T-helper 2 cell treated with Interferon-gamma antibody and Interleukin-4, amounts not matched to agents 5 μg/mL and 100 μg/mL, for 36 hours (primary cell): ENCODE measurements at places on chromosomes 1 and 21.

- no peak for DNase-seq
Observed at GRCh38 chr1:207025146-207025880, 7.2 kb downstream of the C1orf116 start.

DNA sequence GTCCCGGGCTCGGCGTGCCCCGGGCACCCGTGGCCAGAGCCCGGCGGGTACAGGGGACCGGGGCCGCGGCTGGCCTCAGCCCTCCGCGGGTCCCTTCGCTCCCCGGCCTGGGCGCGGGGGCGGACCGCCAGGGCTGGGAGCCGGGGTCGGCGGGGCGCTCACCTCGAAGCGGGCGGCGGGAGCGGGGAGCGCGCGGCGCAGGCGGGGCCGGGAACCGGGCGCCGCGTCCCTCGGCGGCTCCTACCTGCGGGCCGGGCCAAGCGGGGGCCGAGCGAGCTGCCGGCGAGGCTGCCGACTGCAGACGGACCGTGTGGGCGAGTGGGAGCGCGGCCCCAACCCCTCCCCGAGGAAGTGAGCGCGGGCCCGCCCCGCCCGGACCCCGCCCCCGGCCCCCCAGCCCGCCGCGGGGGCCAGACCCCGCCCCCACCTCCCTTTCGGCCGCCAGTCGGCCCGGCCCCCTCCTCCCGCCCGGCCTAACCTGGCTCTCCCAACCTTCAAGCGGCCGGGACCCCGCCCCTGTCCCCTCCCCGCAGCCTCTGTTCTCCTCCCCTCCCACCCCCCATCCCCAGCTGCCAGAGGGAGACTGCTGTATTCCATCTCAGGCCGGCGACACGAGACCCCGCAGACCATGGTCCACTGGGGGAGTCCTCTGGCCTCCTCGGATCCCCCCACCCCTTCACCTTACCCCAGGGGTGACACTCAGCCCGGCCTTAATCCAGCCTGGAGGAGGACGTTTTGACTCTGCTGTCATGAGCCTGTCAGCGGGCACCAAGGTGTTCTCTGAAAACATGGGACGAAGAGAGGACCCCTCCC lies at the start of gene FHL3:
FHL3 (minus strand) TSS at position 320 of the 813 bp plus-strand sequence. CDS start 6,102 bp downstream, outside the sequence.
- peak; percentile 66 for DNase-seq

DNA sequence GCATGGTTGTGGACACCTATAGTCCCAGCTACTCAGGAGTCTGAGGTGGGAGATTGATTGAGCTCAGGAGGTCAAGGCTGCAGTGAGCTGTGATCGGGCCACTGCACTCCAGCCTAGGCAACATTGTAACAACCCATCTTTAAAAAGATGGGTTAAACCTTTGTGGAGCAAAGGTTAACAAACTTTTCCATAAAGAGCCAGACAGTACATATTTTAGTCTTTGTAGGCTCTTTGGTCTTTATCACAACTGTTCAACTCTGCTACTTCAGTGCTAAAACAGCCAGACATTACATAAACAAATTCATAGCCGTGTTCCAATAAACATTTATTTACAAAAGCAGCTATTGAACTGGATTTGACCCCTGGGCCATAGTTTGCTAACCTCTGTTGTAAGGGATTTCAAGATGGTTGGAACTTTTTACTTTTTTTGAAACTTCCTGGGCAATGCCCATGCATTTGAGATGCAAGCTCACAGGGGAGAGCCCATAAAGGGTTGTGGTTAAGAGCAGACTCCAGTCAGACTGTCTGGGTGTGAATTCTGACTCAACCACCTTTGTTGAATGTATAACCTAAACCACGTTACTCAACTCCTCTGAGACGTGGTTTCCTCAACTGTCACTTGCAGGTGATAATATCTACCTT lies 10.8 kb downstream of the INAVA start:
- peak; percentile 49 for DNase-seq

DNA sequence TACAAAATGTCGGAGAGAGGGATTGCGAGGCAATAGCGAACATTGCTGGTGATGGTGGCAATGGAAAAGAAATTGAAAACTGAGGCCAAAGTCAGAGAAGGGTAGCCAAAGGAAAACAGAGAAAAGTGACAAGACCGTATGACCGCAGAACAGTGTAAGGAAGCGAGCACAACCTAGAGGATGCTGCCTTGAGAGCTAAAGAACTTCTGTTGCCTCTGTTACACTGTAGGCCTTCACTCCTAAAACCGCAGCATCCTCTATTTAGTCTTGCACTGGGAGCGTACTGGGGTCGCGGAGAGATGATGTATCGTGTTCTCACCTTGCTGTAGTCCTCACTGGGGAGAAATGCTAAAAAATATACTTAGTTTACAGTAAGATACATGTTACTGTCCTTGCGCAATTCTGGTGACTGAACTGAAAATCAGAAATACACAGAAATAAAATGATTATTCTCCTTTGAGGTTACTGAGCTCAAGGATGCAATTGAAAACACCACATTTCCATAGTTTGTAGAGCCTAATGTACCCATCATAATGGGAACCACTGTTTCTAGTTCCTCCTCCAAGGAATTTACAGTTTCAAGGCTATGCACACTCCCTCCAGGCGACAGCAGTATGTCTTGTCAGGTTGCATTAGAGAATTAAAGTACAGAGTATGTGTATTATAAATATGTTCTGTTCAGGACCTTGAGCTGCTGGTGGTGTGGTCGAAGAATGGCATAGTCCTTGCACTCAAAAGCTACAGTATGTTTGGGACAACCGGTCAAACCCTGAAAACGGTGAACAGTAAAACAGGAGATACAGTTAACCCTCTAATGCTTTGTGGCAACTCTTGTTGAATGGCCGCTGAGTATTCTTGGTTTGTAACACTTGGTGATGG lies 1.3 kb downstream of the NEK7 start:
- DNase-seq: no peak

DNA sequence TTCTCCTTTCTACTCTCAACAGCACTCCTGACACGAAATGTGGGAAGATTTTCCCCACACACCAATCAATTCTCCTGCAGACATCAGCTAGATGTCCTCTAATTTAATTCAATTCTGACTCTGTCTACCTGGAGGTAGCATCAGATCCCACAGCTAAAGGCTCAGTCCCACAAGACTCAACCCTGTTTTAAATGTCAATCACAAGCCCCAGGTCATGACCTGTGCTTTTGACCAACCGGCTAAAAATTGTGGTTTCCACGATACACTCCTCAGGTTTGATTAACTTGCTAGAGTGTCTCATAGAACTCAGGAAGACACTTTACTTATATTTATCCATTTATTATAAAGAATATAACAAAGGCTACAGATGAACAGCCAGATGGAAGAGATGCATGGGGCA lies 27.4 kb downstream of the IL23R start:
- no peak for DNase-seq

DNA sequence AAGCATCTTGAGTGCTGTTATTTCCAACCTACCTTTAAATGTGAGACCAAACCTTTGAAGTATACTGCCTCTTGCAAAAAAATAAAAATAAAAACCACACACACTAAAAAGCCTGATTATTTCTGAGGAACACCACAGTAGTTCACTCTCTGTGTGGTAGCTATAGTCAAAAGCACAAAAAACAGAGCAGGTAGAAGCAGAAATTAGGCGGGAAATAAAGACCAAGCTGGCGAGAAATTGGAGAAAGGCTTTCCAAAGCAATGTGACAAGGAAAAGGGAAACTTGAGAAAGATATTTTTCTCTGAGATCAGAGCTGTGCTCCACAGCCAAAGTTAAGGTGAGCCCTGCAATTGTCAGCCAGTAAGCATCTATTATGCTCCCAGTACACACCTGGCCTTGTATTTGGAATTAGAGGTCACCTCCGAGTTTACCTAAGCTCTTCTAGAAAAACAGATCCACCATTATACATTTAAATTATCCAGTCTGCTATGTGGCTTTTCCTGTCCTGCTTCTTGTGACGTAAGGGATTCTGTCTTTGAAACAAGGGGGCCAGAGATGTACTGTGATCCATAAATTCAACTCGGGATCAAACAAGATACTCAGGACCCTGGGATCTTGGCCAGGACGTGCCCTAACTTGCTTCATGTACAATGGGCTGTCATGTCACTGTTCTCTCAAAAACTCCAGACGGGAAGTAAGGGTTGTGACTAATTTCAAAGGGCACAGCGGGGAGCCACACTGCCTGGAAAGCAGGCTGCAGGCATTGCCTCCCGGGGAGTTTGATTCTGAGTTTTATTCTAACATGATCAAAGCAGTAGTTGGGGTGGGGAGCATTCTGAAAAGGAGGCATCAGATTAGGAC lies 39.8 kb upstream of the RAB4A start:
- DNase-seq: no peak

DNA sequence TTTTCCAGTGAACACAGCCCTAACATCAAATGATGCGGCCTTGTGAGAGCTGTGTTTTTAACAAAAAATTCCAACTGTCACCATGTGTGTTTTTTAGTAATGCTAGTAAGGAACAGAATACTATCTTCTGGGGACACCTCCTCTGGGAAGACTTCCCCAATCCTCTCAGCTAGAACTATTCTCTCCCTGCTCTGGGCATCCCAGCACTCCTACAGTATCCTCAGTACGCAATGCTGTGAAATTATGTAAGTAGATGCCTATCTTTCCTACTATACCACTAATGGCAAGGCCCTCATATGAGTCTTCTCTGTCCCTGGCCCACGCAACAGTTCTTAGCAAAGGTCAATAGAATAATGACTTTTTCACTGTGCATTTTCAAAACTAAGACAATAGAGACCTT lies 19.5 kb upstream of the TTC39A start:
- no peak for DNase-seq

- peak; percentile 41 for DNase-seq
Observed at GRCh38 chr1:109193653-109194590, 19.8 kb upstream of the SARS1 start.

DNA sequence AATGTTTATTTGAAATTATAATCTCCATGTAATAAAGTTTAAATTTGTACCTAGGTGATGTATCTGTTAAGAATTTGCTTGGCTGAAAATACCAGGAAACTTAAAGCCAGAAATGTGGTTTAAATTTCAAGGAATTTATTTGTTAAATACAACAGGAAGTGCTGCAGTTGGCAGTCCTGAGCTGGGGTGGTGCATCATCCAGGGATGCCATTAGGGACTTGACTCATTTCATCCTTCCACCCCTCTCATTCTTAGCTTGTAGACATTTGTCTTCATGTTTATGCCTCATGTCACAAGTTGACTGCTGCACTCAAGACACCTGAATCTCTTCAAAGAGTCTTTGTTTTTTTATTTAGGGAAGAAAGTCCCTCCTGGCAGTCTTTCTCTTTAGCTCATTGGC lies 175.9 kb downstream of the LHX8 start:
- no peak for DNase-seq

- no peak for DNase-seq
Observed at GRCh38 chr1:236489710-236490377, 33.9 kb upstream of the LGALS8 start.

- no peak for DNase-seq
Observed at GRCh38 chr1:89712420-89712819, 79.5 kb downstream of the LRRC8C start.

- DNase-seq: no peak
Observed at GRCh38 chr1:226838456-226838855, 32.0 kb upstream of the PSEN2 start.

DNA sequence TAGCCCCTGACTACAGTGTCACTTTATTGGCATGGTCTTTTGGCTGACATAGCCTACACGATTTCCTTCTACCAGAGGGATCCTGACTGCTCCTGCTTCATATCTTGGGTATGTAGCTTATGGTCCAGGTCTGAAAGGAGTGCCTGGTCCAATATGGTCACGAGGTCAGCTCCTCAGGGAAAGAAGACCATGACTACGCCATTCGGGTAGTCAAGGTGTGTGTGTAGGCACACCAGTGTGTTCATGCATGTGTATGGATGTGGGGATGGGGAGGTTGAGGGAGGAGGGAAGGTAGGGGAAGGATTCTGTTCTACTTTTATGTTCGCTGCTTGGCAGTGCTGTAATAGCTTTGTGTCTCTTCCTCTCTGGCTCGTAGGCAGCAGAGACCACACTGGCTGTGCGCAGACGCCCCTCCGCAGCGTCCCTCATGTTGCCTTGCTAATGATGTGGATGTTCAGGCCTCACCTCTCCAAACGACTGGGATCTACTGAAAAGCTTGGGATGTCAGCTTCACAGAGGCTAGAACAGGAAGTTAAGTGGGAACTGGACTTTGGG lies 10.0 kb upstream of the C4BPB start:
- DNase-seq: no peak

- no peak for DNase-seq
Observed at GRCh38 chr1:100883963-100884362, 10.7 kb downstream of the EXTL2 start.

DNA sequence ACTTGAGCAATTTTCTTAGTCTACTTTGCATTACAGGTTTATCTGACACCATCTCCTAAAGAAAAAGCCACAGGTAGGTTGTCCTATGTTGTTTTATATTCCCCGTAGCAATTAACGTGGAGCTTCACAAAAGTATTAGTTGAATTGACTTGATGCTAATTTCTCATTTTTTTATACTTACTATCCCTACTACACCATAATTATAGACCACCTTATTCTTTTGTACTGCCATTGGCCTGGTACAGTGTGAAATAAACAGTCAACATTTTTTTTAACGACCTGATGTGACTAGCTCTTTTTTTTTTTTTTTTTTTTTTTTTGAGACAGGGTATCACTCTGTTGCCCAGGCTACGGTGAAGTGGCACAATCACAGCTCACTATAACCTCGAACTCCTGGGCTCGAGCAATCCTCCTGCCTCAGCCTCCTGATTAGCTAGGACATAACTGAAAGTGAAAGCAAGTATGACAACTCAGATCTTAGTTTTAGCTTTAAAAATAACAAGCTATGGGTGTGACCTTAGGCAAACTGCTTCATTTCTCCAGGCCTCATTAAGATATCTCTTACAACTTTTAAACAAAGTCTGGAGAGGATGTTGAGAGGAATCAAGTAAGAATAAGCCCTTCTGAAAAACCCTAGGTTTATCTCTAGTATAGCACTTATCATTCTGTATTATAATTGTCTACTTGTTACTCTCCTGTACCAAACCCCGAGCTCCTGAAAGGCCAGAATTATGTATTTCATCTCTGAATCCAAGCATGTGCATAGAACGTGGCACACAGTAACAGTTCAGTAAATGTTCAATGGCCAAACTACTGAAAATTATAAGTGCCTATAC lies 49.5 kb downstream of the LUZP1 start:
- no peak for DNase-seq

DNA sequence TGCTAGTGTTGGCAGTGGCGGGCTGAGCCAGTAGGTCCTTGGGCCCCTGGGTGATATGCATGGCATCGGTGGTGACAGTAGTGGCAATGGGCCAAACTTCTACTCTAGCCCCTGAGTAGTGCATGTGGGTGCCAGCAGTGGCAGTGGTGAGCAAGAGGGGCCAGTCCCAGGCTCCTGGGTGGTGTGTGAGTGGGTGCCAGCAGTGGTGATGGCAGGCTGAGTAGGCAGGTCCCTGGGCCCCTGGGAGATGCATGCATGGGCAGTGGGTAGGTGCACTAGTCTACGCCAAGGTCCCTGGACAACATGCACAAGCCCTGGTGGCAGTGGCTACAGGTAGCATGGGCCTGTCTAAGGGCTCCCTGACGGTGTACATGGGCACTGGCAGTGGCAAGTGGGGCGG lies 24.6 kb upstream of the TTC22 start:
- no peak for DNase-seq

DNA sequence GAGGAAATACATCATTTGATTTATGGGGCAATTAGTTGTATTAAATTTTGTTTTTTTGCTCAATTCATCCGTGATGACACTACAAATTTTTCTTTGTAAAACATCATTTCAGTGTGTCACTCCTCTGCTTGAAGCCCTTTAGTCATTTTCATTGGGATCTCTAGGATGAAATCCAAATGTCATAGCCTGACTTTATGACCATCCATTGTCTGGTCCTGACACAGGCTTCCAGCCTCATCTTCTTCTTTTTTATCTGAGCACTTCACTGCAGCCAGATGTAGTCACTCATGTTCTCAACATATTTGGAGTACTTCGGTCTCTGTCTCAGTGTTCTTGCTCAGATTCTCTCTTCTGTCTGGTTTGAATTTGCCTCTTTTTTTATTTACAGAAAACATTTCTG lies 173.1 kb downstream of the HMCN1 start:
- no peak for DNase-seq
